ENCODE measurements at places on chromosomes 12 and 14.

DNA sequence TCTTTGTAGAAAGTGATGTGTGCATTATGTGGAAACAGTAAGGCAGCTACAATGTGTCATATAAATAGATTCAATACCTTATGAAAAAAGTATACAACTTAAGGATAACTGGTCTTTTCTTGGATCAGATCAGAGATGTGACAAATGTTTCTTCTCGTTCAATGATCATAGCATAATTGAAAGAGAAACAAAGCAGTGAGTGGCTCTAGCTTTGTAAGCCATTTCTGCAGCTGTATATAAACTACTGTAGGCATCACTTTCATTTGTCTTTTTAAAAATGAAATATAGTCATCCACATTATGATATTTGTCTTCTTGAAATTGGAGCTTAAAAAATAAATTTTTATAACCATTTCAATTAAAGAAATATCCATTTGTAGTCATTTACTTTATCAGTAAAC, 63.8 kb upstream of the LMO3 start:
- no peak for DNase-seq
- no peak overlapping the region for H3K4me3 ChIP-seq
- H3K4me1 ChIP-seq = no peaks in the 10 kb centered on the region
- no peaks in the 10 kb centered on the region for H3K36me3 ChIP-seq
- no peaks in the 10 kb centered on the region for H3K27me3 ChIP-seq
- H3K27ac ChIP-seq = no peak overlapping the region

GRCh38 chr14:46091819-46092218, 559.8 kb downstream of the RPL10L start:
- no peaks in the 10 kb centered on the region for H3K4me1 ChIP-seq
- H3K27ac ChIP-seq = no peak overlapping the region
- no peak for DNase-seq
- H3K4me3 ChIP-seq = no peak overlapping the region

- no peaks in the 10 kb centered on the region for H3K4me1 ChIP-seq
- peak; percentile 3 for DNase-seq
- H3K27ac ChIP-seq = no peak overlapping the region
- H3K36me3 ChIP-seq = no peaks in the 10 kb centered on the region
Measured at GRCh38 chr14:22623047-22623446, 21.1 kb downstream of the OR6J1 start.

GRCh38 chr12:95546491-95546813, 4.8 kb downstream of the USP44 start:
- no peak overlapping the region for H3K27ac ChIP-seq
- H3K4me3 ChIP-seq = no peak overlapping the region
- peaks cover 17% of the 10 kb centered on the region for H3K27me3 ChIP-seq
- no peaks in the 10 kb centered on the region for H3K4me1 ChIP-seq
- no peak for DNase-seq
- no peaks in the 10 kb centered on the region for H3K36me3 ChIP-seq

- no peaks in the 10 kb centered on the region for H3K4me1 ChIP-seq
- no peaks in the 10 kb centered on the region for H3K27me3 ChIP-seq
- H3K4me3 ChIP-seq = no peak overlapping the region
- no peak overlapping the region for H3K27ac ChIP-seq
- no peak for DNase-seq
Measured at GRCh38 chr12:65675141-65675621, 149.1 kb upstream of the HMGA2 start.

GRCh38 chr12:105481392-105482300, 151.2 kb downstream of the C12orf75 start:
- no peak overlapping the region for H3K27ac ChIP-seq
- no peaks in the 10 kb centered on the region for H3K36me3 ChIP-seq
- H3K4me3 ChIP-seq = no peak overlapping the region

GRCh38 chr14:51321036-51321435, 81.0 kb downstream of the TMX1 start:
- no peaks in the 10 kb centered on the region for H3K36me3 ChIP-seq
- no peak overlapping the region for H3K4me3 ChIP-seq
- no peak overlapping the region for H3K27ac ChIP-seq
- H3K27me3 ChIP-seq = no peaks in the 10 kb centered on the region
- DNase-seq = no peak

DNA sequence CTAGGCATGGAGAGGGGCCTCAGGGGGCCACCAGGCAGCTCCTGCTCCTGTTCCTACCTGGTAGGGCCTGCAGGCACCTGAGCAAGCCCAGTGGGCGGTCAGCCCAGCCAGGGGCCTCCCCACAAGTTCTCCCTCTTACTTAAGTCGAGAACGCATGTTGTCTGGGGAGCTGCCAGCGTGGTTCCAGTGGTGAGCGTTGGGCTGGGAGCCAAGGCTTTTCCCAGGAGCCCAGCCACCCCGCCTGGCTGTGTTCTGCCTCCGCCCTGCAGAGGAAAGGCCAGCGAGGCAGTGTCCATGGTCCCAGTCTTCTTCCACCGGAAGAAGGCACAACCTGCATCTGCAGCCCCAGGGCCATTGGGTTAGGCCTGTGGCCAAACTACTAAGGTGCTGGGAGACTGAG, 1.4 kb downstream of the C14orf180 start:
- H3K4me3 ChIP-seq = no peak overlapping the region
- H3K36me3 ChIP-seq = no peaks in the 10 kb centered on the region
- peaks cover 6% of the 10 kb centered on the region for H3K4me1 ChIP-seq
- no peak for DNase-seq
- no peaks in the 10 kb centered on the region for H3K27me3 ChIP-seq

DNA sequence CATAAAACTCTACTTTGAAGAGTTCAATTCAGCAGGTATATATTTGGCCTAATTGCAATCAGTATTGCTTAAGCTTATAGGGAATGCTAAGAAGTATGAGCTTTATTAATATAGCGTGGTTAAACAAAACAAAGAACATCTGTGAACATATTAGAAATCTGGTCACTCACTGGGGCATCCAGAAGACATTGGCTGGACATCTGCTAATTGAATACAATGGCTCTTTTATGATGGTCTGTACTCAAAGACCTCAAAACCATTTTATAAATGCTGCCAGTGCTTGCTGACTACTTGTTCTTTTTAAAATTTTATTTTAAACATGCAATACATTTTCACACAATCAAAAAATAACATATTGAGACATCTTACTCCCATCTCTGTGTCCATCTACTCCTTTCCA, 173.0 kb downstream of the STXBP6 start:
- no peaks in the 10 kb centered on the region for H3K27me3 ChIP-seq
- H3K27ac ChIP-seq = peak overlapping the region; percentile 12
- H3K36me3 ChIP-seq = no peaks in the 10 kb centered on the region
- DNase-seq = no peak
- H3K4me1 ChIP-seq = peaks cover 8% of the 10 kb centered on the region

DNA sequence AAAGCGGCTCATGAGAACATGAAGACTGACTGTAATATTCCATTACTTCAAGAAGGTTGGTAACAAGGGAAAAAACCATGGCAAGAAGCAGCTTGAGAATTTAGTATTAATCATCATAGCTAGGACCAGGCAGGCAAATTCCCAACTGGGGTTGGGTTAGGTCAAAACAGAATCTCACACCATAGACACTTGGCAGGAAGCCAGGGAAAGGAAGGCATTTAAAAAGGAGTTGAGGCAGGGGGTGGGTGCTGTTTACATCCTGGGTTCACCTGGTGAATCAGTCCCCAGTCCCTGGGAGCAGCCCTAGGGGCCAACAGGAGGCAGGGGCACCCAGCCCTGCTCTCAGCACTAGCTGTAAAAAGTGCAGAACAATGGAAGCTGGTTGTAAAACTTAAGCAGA, 108.6 kb downstream of the EGLN3 start:
- no peaks in the 10 kb centered on the region for H3K27me3 ChIP-seq
- H3K4me3 ChIP-seq = no peak overlapping the region

DNA sequence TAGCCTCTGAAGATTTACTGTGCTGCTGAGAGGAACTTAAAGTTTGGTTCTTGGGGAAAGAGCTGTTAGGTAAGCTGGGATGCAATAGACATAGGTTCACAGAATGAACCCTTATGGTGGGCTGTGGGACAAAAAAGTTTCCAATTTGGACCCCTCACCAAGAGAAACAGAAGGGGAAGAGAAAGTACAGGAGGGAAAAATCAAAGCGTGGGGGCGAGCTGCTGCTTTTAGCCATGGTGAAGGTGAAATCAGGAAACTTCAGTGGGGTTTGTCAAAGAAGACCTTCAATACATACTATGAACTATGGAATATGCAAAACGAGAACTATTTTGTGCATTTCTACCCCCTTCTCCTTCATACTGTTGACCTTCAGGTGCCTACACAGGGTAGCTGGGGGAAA, 10.6 kb upstream of the NINJ2 start:
- H3K27me3 ChIP-seq = no peaks in the 10 kb centered on the region
- H3K36me3 ChIP-seq = no peaks in the 10 kb centered on the region
- no peak overlapping the region for H3K27ac ChIP-seq
- no peak overlapping the region for H3K4me3 ChIP-seq

DNA sequence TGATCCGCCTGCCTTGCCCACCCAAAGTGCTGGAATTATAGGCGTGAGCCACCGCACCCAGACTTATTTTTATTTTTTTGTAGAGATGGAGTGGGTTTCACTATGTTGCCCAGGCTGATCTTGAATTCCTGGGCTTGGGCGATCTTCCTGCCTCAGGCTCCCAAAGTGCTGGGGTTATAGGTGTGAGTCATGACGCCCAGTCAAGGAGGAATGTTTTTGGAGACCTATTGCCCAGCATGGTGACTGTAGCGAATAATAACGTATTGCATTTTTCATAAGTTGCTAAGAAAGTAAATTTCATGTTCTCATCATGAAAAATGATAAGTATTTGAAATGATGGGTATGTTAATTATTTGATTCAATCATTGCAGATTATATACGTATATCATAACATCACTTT, 46.5 kb downstream of the TEAD4 start:
- no peaks in the 10 kb centered on the region for H3K27me3 ChIP-seq
- H3K36me3 ChIP-seq = no peaks in the 10 kb centered on the region
- H3K4me1 ChIP-seq = no peaks in the 10 kb centered on the region
- H3K27ac ChIP-seq = no peak overlapping the region
- no peak for DNase-seq

- no peak for DNase-seq
- H3K36me3 ChIP-seq = no peaks in the 10 kb centered on the region
- H3K27me3 ChIP-seq = no peaks in the 10 kb centered on the region
- no peak overlapping the region for H3K4me3 ChIP-seq
- H3K4me1 ChIP-seq = no peaks in the 10 kb centered on the region
Measured at GRCh38 chr12:95805864-95806671, 15.5 kb upstream of the NTN4 start.

DNA sequence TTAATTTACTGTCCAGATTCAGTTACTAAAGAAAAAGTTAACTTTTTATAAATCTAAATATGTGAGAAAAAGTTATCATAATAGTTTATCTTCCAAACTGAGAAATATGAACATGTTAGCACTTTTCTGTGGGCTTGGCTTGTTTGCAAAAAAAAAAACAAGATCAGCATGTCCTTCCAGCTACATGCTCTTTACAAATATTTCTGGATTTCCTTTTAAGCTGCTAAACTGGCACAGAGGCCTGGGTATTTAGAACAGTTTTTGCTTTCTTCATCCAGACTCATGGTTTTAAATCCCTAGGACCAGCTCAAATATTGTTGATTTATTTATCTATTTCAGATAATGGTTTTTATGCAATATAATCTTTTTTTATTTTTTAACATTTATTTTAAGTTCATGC, 1444.5 kb upstream of the FLRT2 start:
- H3K4me1 ChIP-seq = no peaks in the 10 kb centered on the region
- no peak for DNase-seq
- H3K4me3 ChIP-seq = no peak overlapping the region
- no peaks in the 10 kb centered on the region for H3K36me3 ChIP-seq
- H3K27ac ChIP-seq = no peak overlapping the region

- no peak for DNase-seq
- H3K27ac ChIP-seq = peak overlapping the region; percentile 87
- no peaks in the 10 kb centered on the region for H3K27me3 ChIP-seq
- no peaks in the 10 kb centered on the region for H3K36me3 ChIP-seq
- peak overlapping the region; percentile 92 for H3K4me3 ChIP-seq
- peaks cover 5% of the 10 kb centered on the region for H3K4me1 ChIP-seq
Measured at GRCh38 chr14:95533391-95533821, 1.4 kb upstream of the GLRX5 start.

- DNase-seq = no peak
- H3K4me1 ChIP-seq = no peaks in the 10 kb centered on the region
- no peaks in the 10 kb centered on the region for H3K36me3 ChIP-seq
- no peak overlapping the region for H3K27ac ChIP-seq
Measured at GRCh38 chr12:131622422-131622955, 88.4 kb upstream of the SFSWAP start.

DNA sequence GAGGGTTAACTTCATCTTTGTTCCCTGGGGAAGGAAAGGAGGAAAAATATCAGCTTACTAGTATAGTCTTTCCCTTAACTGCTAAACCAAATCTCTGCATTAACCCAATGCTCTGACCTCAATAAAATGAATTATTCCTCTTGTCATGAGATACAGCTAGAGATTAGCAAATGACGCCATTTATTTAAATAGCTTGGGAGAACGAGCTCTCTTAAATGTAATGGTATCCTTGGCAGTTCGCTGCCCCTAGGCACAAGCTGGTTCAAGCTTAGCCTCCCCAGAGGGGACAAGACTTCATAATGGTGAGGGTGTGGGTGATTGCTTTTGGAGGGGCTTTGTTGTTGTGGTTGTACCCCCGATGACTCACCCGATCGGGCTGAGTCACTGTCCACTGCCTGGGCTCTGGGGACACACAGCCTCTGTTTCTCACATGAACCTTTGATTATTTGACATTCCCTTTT, 19.6 kb downstream of the FNTB start:
- no peak overlapping the region for H3K27ac ChIP-seq
- no peak for DNase-seq
- H3K4me3 ChIP-seq = no peak overlapping the region
- H3K36me3 ChIP-seq = no peaks in the 10 kb centered on the region
- H3K27me3 ChIP-seq = no peaks in the 10 kb centered on the region

GRCh38 chr12:9341260-9341585, 133.0 kb upstream of the PZP start:
- no peaks in the 10 kb centered on the region for H3K36me3 ChIP-seq
- H3K27me3 ChIP-seq = no peaks in the 10 kb centered on the region
- no peak overlapping the region for H3K27ac ChIP-seq
- no peak overlapping the region for H3K4me3 ChIP-seq
- H3K4me1 ChIP-seq = no peaks in the 10 kb centered on the region

DNA sequence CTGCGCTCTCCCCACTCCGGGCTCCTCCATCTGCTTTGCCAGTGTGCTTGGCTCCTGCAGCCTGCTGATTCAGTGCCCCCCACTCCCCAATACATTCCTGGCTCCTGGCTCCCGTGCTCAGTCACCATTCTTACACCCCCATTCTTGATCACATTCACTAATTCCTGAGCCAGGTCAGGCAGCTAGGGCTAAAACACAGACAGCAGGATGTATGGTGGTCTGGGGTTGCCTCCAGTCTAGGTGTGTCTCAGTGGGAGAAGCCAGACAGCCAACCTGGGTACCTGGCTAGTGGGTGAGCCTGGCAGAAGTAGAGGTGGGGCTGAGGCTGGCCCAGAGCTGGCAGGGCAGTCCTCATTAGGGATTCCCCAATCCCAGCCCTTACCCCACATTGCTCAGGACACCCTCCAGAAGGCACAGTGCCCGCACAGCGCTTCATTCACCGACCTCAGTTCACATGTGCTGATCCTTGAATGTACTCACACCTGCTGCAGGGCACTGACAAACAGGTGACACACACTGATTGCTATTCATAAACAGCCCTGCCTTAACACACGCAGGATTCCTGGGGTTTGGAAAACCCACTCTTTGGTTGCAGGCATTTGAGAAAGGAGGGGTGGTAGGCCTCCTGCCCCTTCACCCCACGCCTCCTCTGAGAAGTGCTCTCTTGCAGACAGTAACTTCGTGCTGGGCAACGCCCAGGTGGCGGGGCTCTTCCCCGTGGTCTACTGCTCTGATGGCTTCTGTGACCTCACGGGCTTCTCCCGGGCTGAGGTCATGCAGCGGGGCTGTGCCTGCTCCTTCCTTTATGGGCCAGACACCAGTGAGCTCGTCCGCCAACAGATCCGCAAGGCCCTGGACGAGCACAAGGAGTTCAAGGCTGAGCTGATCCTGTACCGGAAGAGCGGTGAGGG, 1.7 kb downstream of the KCNH3 start:
- H3K27ac ChIP-seq = no peak overlapping the region
- DNase-seq = no peak
- peaks cover 5% of the 10 kb centered on the region for H3K4me1 ChIP-seq
- H3K4me3 ChIP-seq = no peak overlapping the region
- H3K27me3 ChIP-seq = peaks cover 34% of the 10 kb centered on the region
